ENCODE measurements at places on chromosomes 13 and 19. TPM values are rescaled to one million over a fixed set of nuclear protein-coding genes. Genes with fewer than 3 reads are reported as not detected.

DNA sequence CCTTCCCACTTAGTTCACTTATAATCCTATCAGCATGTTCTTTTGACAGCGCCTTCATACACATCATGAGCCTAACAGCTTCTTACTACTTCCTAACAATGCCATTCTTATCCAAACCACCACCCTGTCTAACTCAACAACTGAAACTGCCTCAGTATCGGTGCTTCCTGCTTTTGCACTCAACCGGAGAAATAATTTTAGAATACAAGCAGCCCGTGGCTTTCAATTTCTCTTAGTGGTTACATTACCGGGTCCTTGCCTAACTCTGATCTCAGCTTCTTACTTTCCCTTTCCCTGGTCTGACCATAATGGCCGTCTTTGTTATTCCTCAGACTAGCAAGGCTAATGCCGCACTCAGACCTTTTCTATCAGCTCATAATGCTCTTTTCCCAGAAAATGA, 17.0 kb downstream of the ZFP82 start:
- H3K4me1 ChIP-seq = no peaks in the 10 kb centered on the region
- no peak overlapping the region for H3K4me3 ChIP-seq
- no peak for DNase-seq
- H3K27ac ChIP-seq = no peak overlapping the region

DNA sequence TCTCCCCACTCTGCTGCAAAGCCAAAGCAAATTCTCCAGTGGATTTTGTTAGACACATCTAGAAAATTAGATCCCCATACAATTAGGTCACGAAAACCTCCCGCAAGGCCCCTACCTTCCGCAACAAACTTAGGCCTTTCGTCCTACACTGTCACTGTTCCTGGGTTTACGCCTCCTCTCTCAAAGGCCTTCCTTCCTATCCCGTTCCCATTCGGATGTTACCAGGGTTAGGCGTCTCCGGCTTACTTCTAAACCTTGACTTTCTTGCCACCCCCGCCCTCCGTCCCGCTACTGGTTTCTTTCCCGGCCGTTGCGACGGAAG, 754 bp downstream of the RNF6 start:
- H3K36me3 ChIP-seq = peaks cover 13% of the 10 kb centered on the region
- H3K4me1 ChIP-seq = peaks cover 10% of the 10 kb centered on the region
- peaks cover 20% of the 10 kb centered on the region for H3K27me3 ChIP-seq
- no peak for DNase-seq
- H3K27ac ChIP-seq = no peak overlapping the region

DNA sequence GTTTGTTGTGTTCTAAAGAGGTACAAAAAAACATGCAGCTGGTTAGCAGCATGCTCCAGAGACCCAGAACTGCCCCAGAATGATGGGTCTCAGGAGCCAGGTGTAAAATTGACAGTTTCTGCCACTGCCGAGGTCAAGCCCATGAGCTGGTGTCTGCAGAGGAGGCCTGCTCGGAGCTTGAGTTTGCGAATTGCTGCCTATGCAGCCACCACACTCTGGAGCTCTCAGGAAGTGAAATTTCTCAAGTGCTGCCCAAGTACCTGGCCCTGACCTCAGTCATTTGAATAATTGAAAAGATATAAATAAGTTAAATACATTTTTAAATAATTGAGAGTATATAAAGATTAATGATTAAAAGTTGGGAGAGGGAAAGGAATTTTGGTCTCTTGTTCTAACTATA, 66.4 kb downstream of the ZAR1L start:
- H3K36me3 ChIP-seq = no peaks in the 10 kb centered on the region
- no peak overlapping the region for H3K4me3 ChIP-seq
- no peak overlapping the region for H3K27ac ChIP-seq
- no peaks in the 10 kb centered on the region for H3K27me3 ChIP-seq
- no peak for DNase-seq

KLC3 gene
- total RNA-seq = not detected

KCNK6 gene
- 2.5 TPM for total RNA-seq

- no peak for DNase-seq
- no peaks in the 10 kb centered on the region for H3K27me3 ChIP-seq
- no peak overlapping the region for H3K27ac ChIP-seq
- no peak overlapping the region for H3K4me3 ChIP-seq
- no peaks in the 10 kb centered on the region for H3K36me3 ChIP-seq
These were observed 20.5 kb upstream of the CYP2S1 start for GRCh38 chr19:41172297-41173164.

TPGS1 gene
- 9.4 TPM for total RNA-seq

CEACAM1 gene
- total RNA-seq = 0.03 TPM

GRCh38 chr13:32894589-32895001, 121.6 kb upstream of the KL start:
- no peak for DNase-seq
- H3K4me1 ChIP-seq = no peaks in the 10 kb centered on the region
- no peak overlapping the region for H3K27ac ChIP-seq
- H3K36me3 ChIP-seq = no peaks in the 10 kb centered on the region
- H3K4me3 ChIP-seq = no peak overlapping the region

DNA sequence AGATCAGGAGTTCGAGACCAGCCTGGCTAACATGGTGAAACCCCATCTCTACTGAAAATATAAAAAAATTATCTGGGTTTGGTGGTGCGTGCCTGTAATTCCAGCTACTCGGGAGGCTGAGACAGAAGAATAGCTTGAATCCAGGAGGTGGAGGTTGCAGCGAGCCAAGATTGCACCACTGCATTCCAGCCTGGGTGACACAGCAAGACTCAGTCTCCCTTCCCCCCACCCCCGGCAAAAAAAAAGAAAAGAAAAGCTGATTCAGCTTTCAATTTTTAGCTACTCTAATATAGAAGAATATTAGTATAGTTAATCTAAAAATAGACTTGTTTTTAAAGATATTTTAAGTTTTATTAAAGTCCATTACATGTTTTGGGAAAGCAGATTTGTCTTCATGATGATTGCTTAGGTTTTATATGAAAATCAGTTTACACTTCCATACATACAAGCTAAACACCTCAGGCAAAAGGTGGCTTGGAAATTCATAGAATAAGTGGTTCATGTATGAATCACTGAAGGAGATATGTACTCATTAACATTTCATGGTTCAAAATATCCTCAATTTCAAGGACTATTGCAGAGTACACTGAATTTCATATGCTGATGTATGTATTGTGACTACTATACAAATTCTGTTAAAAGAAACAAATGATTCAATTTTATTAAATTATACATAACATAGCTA, 165.2 kb downstream of the TDRD3 start:
- no peaks in the 10 kb centered on the region for H3K36me3 ChIP-seq
- DNase-seq = no peak
- no peak overlapping the region for H3K27ac ChIP-seq
- no peaks in the 10 kb centered on the region for H3K4me1 ChIP-seq
- H3K4me3 ChIP-seq = no peak overlapping the region
- no peaks in the 10 kb centered on the region for H3K27me3 ChIP-seq

RASA3 gene
- total RNA-seq = 6.0 TPM

GRCh38 chr13:98571955-98572662, 4.8 kb downstream of the STK24 start:
- H3K27ac ChIP-seq = no peak overlapping the region
- H3K27me3 ChIP-seq = no peaks in the 10 kb centered on the region
- no peaks in the 10 kb centered on the region for H3K36me3 ChIP-seq
- H3K4me3 ChIP-seq = no peak overlapping the region
- DNase-seq = no peak
- H3K4me1 ChIP-seq = peaks cover 41% of the 10 kb centered on the region

TEX101 gene
- not detected for total RNA-seq

- H3K4me3 ChIP-seq = no peak overlapping the region
- H3K27me3 ChIP-seq = no peaks in the 10 kb centered on the region
- DNase-seq = peak; percentile 37
- H3K27ac ChIP-seq = peak overlapping the region; percentile 79
- H3K4me1 ChIP-seq = peaks cover 14% of the 10 kb centered on the region
These were observed 14.8 kb upstream of the ATP8B3 start for GRCh38 chr19:1826557-1827521.

DNA sequence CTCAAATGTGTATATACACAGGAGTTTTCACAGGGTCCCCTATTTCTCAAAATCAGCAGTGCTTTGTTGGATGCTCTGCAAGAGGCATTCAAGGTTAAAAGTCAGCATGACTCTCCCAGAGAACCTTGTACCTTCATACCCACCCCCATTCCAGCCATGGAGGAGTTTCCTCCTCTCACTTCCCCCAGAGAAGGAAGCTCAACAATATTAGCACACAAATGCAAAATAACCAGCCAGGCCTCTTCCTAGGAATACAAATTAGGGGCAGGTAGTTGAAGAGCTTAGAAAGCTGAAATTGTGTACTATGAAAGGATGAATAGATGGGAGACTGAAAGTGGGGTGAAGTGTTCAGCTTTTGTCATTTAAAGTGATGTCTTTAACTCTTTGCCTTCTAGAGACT, 43.8 kb downstream of the SPRY2 start:
- no peak for DNase-seq
- no peak overlapping the region for H3K27ac ChIP-seq
- H3K4me1 ChIP-seq = peaks cover 10% of the 10 kb centered on the region
- H3K36me3 ChIP-seq = no peaks in the 10 kb centered on the region
- no peak overlapping the region for H3K4me3 ChIP-seq

DNA sequence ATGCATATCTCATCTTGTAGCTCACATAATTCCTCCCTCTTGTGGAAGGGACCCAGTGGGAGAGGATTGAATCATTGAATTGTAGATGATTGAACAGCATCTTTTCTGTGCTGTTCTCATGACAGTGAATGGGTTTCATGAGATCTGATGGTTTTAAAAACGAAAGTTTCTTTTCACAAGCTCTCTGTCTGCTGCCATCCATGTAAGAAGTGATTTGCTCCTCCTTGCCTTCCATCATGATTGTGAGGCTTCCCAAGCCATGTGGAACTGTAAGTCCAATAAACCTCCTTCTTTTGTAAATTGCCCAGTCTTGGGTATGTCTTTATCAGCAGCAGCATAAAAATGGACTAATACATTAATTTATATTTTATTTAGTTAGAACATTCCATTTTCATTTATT, 19.6 kb upstream of the ZNF675 start:
- no peaks in the 10 kb centered on the region for H3K4me1 ChIP-seq
- H3K36me3 ChIP-seq = no peaks in the 10 kb centered on the region
- no peak overlapping the region for H3K4me3 ChIP-seq
- no peaks in the 10 kb centered on the region for H3K27me3 ChIP-seq
- DNase-seq = no peak
- no peak overlapping the region for H3K27ac ChIP-seq

DNA sequence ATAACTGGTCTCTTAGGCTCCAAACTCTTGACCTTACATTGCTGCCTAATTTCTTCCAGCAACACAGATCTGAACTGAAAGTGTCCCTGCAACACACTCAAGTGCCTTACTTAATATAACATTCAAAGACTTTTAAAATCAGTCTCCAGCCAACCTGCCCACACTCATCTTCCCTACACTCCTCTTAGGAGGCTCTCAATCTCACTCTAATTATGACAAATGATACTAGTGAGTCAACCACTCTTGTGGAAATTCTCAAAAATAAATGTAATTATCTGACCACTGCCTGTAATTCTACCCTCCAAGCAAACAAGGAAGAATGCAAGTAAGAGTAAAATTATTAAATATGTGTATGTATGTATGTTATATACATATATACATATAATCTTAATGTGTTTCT, 348.1 kb upstream of the MIR17HG start:
- no peaks in the 10 kb centered on the region for H3K27me3 ChIP-seq
- H3K4me1 ChIP-seq = no peaks in the 10 kb centered on the region
- no peak overlapping the region for H3K4me3 ChIP-seq
- no peak for DNase-seq

DNA sequence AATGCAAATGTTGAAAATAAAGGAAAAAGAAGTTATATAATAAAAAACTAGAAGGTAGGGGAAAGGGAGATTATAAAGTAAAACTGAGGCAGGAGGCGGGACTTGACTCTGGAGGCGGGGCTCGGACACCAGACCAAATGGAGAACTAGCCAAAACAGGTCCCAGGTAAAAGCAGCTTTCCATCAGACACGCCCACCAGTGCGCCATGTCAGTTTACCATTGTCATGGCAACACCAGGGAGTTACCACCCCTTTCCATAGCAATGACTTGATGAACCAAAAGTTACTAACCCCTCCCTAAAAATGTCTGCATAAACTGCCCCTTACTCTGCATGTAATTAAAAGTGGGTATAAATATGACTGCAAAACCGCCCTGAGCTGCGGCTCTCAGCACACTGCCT, 70.9 kb downstream of the PEPD start:
- DNase-seq = no peak
- no peaks in the 10 kb centered on the region for H3K27me3 ChIP-seq
- H3K4me1 ChIP-seq = no peaks in the 10 kb centered on the region
- H3K36me3 ChIP-seq = no peaks in the 10 kb centered on the region
- H3K27ac ChIP-seq = no peak overlapping the region

DNA sequence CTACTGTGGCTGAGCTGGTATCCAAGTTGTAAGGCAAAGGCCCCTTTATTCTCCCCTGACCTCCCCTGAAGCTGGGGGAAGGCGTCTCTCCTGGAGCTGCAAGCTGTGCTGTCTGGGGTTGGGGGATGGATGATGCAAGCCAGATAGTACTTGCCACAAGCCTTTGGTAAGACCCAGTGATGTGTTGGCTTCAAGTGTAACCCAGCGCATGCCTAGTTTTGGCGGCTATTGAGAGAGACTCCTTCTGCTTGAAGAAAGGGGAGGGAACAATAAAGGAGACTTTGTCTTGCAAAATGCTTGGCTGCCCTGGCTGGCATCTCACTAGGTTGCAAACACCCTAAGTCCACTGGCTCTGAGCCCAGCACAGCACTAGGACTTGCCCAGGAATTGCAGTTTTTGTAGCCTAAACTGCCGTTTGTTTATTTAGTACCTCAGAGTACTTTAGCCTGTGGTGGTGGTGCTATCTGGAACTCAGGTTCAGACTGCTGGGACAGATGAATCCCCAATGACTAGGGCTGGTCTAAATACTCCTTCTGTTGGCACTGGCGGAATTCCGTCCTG, 108.2 kb downstream of the TNFSF13B start:
- no peaks in the 10 kb centered on the region for H3K27me3 ChIP-seq
- H3K36me3 ChIP-seq = no peaks in the 10 kb centered on the region
- no peak overlapping the region for H3K4me3 ChIP-seq

DNA sequence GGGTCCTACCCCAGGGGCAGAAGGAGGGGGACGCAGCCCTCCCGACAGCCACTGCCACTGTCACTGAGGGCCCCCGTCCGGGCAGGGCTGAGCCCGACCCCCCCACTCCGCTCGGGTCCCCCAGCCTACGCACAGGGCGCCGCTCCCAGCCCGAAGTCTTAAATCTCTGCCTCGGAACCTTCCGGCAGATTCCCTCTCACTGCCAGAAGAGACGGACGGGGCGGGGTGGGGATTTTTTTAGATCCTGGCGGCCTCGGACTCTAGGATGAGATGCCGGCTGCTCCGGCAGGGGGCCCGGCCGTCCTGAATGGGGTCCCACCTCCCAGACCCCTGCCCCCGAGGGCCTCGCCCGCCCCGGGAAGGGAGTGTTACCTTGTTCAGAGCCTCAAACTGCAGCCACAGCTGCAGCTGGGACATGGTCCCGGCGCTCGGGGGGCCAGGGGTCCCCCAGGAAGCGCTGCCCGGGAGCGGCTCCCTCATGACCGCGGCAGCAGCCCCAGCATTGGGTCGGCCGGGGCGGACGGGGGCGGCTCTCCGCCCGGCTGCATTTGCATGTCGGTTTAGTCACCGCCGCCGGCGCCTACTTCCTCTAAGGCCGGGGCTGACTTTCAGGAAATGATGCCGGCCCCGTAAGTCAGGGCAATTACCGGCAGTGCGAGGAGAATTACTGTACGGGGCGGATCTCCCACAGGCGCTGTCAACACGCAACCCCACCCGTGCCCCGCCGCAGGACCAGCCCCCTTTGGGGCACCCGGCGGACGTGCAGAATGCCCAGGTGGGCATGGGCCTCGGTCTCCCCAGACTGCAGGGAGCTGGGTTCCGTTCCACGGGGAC, 28.1 kb downstream of the GPX4 start:
- no peak overlapping the region for H3K27ac ChIP-seq
- H3K4me3 ChIP-seq = peak overlapping the region; percentile 43
- DNase-seq = peak; percentile 79
- peaks cover 19% of the 10 kb centered on the region for H3K4me1 ChIP-seq
- H3K36me3 ChIP-seq = no peaks in the 10 kb centered on the region

GGN gene
- total RNA-seq = 1.0 TPM

FARSA gene
- total RNA-seq = 21.4 TPM

Data from neural progenitor cell (in vitro differentiated cells).